Left hindlimb (tissue), 1 donor: ENCODE measurements at places on chromosomes 7 and 10.

DNA sequence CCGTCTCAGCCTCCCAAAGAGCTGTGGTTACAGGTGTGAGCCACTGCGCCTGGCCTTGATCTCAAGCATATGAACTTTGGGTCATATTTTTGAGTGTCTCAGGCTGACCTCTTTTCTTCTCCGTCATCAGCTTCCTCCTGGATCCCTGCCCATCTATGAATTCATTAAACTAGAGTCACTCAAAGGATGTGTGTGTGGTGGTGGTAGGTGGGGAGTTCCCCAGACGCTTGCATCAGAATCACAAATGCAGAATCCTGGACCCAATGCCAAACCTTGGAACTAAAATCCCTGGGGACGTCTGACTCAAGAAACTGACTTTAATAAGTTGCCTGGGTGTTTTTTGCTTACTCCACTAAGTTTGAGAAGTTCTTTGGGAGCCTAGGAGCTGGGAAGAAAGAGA, 6.7 kb upstream of the CREB5 start:
- no peak for DNase-seq

DNA sequence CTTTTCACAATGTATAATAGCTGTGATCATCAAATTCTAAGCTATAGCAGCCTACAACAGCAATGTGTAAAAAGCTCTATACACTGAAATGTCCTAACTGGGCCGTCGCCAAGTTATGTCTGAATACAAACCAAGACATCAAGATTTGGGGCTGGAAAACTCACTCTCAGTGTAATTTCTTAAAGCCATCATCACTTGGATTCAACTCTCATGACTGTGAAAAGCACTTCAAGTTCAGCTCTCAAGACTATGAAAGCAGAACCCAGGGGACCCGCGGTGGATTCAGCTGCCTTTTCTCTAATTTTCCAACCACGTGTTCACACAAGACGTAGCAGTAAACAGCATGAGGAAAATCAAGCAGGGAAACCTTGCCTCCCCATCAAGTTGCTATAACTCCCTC, 15.8 kb upstream of the ZNRF2 start:
- DNase-seq: peak; percentile 52

DNA sequence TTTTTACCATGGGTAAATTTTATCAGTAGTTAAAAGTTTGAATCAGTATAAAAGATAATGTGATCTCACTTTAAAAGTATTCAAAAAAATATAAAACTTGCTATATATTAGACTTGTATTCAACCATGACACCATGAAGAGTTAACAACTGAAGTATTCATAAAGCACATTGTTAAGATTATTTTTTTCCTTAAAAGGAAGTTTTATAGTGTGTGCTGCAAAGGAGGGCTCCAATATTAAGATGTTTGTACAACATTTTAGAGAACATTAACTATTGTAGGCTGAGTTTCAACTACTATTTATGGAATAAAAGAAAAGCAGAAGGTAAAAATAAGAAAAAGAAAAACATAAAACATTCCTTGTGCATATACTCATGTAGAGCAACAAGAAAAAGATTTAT, 24.5 kb upstream of the CUBN start:
- DNase-seq: no peak

GRCh38 chr7:55073976-55074528, 55.2 kb downstream of the EGFR start:
- DNase-seq: no peak

DNA sequence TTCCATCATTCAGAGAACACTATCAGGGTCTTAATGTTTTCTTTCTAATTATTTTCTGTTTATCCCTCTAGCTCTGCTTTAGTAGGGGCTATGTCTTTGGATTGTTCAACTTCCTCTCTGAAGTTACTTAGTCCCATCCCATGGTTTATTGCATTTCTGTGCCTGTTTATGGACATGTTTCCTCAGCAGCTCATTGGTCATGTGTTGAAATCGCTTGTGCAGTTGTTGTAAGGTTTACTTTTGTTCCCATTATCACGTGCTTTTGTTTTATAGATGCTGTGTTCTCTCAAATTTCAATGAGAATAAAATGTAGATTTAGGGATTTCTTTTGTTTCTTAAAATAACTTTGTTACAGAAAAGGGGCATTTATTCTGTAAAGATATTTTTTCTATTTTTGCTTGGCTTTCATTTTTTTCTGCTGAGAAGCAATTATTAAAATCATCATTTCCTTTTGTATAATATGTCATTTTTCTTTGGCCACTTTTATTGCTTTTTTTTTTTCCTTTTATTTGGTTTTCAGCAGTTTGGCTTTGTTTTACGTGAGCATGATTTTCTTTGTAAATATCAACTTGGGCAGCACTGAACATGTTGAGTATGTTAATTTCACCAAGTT, 110.9 kb downstream of the CCDC7 start:
- DNase-seq: no peak

GRCh38 chr7:115410972-115411686, 489.2 kb downstream of the MDFIC start:
- DNase-seq: no peak

GRCh38 chr7:76048668-76048988, 722 bp downstream of the MDH2 start:
- no peak for DNase-seq

DNA sequence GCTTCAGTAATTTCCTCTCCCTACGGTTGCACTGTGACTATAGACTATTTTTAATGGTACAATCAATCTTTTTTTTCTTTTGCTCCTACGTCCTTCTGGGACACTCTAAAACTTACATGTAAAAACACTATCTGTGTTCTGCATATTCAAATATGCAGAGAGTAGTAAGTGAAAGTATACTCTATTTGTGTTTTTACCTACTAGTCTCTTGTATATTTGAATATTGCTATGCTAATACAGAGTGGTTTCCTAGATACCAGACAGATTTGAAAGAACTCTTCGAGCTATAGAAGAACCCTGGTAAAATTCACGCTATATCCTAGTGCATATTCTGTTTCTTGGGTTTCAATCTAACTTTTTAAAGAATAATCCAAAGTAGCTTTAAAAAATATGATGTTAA, 200.8 kb upstream of the LRRN3 start:
- no peak for DNase-seq

GRCh38 chr10:101161494-101162299, 30.6 kb downstream of the TLX1 start:
- DNase-seq: peak; percentile 68

DNA sequence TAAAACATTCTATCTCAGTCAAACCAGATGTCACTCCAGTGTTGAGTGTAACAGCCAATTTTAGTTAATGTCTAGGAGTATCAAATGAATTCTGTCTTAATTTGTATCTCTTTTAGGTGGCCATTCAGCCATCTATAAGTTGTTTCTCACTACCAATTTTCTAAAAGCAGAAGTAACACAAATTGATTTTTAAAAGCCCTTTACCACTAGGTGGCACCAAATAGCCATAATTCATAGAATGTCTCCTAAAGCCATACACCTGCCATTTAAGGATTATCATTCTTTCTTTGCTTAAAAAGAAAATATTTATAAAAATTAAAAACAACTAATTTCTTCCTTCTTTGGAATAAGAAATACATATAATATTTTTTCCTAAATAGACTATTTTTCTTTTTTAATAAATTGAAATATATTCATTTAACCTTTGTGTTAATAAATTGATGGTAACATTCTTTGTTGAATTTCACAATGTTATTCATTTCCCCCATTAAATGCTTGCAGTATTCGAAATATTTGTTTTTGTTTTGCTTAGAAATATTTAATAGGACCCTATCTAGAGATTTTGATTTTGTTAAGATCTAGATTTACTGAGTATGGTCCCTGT, 107.8 kb upstream of the PPP1R3A start:
- DNase-seq: no peak

DNA sequence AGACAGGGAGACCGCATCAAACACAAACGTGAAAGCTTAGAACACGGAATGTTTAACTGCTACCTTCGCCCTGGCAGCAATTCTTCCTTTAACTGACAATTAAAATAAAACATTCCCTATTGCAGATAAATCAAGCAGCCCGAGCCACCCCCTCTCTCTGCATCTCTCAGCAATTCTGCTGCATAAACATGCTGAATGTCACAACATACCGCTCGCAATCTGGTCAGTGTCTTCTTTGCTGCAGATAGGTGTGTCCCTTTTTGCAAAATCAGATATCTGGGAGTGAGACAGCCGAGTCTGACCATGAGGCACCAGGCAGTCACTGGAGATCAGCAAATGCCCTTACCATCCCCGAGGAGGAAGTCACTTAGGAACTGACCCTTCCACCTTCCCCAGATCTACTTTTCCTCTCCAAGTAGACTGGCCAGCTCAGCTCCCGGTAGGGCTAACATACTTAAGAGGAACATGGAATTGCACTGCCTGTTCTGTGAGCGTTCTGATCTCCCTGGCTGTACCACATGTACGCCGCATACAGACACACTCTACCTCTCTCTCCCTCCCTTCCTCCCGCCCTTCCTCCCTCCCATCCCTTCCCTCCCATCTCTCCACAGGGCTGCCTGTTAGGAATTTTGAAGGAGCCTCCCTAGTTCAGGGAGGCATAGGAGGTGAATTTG, at the start of gene FRMD4A:
TSS of gene FRMD4A (minus strand) at position 537 of the 674 bp plus-strand sequence.
- no peak for DNase-seq

DNA sequence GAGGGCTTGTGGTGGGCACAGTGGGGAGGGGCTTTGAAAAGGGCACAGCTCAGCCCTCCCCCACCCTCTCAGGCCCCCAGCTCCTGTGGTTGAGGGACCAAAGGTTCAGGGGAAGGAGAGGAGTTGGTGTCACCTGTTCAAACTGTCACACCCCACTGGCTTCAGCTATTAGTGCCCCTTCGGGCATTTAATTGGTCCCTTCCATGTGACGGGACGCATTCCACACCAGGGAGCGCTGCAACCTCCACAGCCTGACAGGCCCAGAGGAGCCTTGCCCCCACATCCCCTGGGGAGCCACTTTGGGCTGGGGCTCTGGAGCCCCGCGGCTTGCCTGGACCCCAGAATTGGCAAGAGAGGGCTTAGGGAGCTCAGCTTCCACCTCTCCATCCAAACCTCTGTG, 75.7 kb downstream of the C10orf105 start:
- no peak for DNase-seq

DNA sequence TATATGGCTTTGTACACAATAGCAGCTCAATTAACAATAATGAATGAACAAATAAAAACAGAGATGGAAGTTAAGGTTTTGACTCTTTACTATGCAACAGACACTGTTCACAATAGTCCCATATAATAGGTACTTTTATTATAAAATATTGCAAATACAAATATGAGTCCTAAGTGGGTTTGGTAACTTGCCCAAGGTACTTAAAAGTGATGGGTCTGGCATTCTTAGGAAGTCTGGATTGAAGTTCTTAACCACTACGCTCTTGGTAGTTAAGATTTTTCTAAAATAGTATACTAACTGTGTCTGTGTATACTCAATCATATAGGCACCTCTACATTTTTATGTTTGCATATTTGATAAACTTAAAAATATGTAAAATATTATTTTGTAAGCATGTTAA, 55.5 kb downstream of the HGF start:
- no peak for DNase-seq

DNA sequence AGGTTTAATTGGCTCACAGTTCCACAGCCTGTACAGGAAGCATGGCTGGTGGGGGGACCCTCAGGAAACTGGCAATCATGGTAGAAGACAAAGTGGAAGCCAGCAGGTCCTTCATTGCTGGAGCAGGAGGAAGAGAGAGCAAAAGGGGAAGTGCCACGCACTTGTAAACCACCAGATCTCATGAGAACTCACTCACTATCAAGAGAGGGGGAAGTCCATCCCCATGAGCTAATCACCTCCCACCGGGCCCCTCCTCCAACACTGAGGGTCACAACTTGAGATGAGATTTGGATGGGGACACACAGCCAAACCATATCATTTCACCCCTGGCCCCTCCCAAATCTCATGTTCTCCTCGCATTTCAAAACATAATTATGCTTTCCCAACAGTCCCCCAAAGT, 171.9 kb upstream of the CACNA2D1 start:
- DNase-seq: no peak

- DNase-seq: peak; percentile 97
Observed at GRCh38 chr10:78033637-78034470, at the start of gene RPS24. Gene RPS24 (plus strand): TSS chr10:78033863. CDS start chr10:78033902, 39 bp downstream.

GRCh38 chr7:41316410-41316809, 386.5 kb downstream of the INHBA start:
- no peak for DNase-seq

DNA sequence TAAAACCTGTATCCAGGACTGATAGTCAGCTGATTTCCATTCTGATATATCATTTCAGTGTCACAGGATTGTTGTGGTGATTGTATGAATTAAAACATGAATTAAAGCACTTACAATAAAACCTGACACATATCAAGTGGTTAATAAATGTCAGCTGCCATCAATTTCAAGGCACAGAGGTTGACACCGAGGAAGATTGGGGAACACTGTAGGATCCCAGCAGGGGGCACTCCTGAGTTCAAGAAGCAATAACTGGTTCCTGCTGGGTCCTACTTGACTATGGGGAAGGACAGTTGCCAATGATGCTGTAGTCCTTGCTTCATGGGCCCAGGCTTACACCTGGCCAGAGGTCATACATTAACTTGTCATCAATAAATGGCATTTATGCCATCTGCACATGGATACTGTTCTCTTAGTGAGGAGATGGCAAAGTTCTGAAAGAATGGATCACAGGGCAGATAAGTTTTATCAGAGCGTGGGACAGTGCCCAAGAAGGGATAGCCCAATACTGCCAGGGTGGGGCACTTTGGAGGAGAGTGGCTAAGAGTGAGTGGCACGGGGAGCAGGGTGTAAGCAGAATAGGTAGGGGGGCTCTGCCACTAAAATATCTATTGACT, 24.1 kb downstream of the FZD1 start:
- no peak for DNase-seq

GRCh38 chr10:68848281-68848680, 20.9 kb downstream of the STOX1 start:
- no peak for DNase-seq

DNA sequence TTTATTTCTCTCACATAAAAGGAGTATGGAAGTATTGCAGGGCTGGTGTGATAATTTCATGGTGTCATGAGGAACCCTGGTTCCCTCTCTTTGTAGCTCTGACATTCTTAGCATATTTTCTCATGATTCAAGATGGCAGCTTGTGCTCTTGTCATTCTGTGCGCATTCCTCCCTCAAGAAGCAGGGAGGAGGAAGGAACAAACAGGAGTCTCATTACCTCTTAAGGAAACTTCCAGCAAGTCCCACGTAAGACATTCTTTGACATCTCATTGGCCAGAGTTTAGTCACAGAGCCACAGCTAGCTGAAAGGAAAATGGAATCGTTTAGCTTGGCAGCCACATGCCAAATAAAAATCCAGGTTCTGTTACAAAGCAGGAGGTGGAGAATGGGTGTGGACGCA, 546.8 kb downstream of the LRMDA start:
- DNase-seq: no peak

DNA sequence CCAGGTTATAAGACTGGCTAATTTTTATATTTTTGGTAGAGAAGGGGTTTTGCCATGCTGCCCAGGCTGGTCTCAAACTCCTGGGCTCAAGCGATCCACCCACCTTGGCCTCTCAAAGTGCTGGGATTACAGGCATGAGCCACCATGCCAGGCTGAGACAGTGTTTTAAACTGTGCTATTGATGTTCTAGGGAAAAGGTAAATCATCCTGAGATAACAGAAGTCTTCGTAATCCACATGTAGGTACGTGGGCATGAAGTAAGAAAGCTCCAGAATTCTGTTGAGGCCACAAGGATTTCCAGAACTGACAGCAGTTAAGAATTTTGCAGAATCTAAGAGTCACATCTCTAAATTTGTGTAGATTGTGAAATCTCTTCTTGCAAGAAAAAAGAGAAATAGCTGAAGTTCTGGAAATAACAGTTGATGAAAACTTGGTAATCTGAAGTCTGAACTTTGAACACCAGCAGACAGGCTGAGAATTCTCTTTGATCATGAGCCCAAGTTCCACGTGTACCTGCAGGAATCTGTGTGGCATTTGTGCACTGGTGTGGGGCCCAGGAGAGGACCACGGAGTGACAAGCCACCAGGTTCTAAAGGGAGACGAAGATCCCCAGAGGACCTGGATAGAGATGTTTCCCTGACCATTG, 24.6 kb downstream of the C7orf33 start:
- DNase-seq: no peak
